ENCODE measurements at places on chromosomes 4 and X. TPM values are rescaled to one million over a fixed set of nuclear protein-coding genes. Genes with fewer than 3 reads are reported as not detected.

The TCEAL7 gene
- polyA plus RNA-seq, result 27.3 TPM

The F8 gene
- 2.9 TPM for polyA plus RNA-seq

The HTR2C gene
- not detected for polyA plus RNA-seq

The FABP2 gene
- 146 TPM for polyA plus RNA-seq

The PLP1 gene
- polyA plus RNA-seq, result 32.0 TPM

The CDKL2 gene
- polyA plus RNA-seq, result 1.6 TPM

The MTCP1 gene
- polyA plus RNA-seq, result 15.2 TPM

The SMR3B gene
- polyA plus RNA-seq, result not detected

The PLS3 gene
- polyA plus RNA-seq, result 70.8 TPM

The TNMD gene
- polyA plus RNA-seq, result 1.2 TPM

The CABS1 gene
- polyA plus RNA-seq, result not detected

GRCh38 chrX:13764765-13765164, 30.2 kb downstream of the OFD1 start:
- DNase-seq, result no peak

GRCh38 chr4:182729516-182729915, 187.7 kb downstream of the DCTD start:
- DNase-seq, result no peak

DNA sequence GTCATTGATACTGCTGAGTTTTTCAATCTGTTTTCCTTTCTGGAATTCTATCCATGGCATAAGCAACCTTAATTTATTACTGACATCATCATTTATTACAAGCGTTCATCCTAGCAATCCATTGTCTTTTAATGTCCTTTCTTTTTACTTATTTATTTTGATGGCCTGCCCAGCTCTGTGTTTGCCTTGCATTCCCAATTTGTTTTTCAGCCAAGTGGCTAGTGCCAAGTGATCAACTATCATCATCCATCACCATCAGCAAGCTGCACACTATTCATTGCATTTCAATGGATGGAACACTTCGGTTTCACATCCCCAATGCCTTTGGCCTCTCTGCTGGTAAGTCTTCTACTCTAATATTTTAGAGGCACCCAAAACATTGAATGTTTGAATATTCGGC, 831.7 kb upstream of the EPHA5 start:
- DNase-seq, result no peak

- DNase-seq, result no peak
Measured at GRCh38 chr4:98327694-98328093, 66.5 kb downstream of the RAP1GDS1 start.

DNA sequence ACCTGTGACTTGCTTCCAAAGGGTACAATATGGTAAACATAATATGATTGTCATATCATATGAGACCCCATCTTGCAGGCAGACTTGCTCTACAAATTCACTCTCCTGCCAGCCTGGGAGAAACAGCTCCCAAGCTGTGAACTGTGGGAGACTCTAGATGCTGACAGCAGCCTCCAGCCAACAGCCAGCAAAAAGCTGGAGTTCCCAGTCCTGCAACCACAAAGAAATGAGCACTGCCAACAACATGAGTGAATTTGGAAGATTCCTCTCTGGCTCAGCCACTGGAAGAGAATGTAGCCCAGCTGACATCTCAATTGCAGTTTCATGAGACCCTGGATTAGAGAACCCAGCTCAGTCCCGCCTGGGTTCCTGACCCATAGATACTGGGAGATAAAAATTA, 145.4 kb downstream of the QDPR start:
- DNase-seq, result no peak

DNA sequence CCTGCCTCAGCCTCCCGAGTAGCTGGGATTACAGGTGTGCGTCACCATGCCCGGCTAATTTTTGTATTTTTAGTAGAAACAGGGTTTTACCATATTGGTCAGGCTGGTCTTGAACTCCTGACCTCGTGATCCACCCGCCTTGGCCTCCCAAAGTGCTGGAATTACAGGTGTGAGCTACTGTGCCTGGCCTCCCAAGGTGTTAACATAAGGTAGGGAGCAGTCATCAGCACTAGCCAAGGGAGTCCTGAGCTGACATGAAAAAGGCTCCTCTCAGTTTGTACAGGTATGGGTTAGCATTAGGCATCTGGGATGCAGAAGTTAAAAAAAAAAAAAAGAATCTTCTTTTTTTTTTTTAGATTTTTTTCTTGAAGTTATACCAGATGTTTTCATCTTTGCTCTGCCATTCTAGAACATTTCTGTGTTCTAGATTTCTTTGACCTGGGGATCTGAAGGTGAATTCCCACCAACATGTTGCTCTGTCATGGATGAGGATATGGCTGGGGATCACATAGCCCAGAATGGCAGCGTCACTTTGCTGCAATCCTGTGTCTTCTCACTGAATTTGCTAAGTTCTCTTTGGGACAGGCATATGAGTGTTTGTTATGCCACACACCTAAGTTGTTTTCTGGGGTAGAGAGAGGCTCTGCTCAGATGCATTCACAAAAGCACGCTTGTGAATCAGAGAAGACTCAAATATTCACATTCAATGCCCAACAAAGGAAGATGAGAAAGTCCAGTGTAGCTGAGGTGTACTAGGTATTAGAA, 24.4 kb upstream of the PLA2G12A start:
- no peak for DNase-seq

DNA sequence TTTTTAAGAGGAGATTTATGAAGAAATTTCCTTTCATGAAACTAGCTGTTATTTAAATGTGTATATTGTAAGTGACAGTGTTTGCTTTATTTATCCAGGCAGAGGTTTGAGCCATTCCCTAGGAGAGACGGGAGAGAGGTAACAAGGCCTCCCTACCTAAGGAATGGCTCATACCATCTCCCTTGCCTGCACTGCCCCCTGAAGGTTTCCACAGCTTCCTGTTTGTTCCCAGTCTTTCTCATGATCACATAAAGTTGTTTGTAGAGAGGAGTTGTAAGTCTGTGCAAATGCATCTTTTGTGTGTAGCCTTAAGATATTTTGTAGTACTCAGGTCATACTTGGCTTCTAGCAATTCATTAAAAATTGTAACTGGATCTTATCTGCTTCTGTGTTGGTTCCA, 1504.5 kb upstream of the PCDH10 start:
- no peak for DNase-seq

All from large intestine (tissue), 12 donors.